Cerebellum (tissue), 4 donors: ENCODE measurements at places on chromosomes 4 and X.

DNA sequence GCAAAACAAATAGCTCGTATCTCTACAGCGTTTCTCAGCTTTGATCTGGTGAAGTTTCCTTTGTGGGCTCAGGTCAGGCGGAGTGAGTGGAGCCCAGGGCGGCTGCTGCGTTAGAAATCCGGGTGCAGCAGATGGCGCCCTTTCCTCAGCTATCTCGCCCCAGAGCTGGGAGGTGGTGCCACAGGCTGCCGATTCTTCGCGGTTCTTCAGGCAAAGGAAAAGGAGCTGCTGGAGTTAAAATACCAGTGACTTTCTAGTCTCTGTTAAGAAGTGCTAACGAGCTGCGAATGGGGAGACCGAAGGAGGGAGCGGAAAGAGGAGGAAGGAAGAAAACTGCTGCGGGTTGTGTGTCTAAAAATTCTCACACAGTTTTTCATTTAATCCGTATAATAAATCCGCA, 114.6 kb downstream of the CPE start:
- DNase-seq = peak; percentile 71

DNA sequence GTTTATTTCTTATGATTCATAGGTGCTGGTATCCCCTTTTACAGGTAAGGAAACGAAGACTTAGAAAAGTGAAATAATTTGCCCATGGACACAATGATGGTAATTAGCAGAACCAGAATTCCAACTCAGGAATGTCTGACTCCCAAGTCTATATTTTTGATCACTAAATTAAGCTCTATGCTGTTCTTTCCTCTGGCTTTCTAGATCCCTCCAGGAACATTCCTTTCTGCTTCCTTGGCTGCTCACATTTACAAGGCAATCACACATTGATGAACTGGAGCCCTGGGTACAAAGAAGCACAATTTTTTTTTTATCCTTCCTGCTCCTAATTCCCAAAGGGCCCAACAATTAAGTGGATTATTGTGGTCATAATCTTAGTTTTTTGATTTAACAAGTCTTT, 7.0 kb upstream of the CDKN2AIP start:
- no peak for DNase-seq

- DNase-seq = peak; percentile 2
Measured at GRCh38 chr4:69881173-69881773, 21.3 kb upstream of the SULT1E1 start.

DNA sequence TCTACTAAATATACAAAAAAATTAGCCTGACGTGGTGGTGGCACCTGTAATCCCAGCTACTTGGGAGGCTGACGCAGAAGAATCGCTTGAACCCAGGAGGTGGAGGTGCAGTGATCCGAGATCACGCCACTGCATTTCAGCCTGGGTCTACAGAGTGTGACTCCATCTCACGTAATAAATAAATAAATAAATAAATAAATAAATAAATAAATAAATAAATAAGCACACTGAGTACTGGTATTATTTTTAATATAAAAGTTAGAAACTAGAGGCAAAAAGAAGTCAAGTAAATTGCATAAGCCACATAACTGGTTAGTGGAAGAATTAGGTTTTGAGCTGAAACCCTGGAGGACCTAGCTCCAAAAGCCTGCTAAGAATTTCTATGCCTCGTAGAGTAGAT, 1262.7 kb upstream of the PABPC4L start:
- DNase-seq = no peak

DNA sequence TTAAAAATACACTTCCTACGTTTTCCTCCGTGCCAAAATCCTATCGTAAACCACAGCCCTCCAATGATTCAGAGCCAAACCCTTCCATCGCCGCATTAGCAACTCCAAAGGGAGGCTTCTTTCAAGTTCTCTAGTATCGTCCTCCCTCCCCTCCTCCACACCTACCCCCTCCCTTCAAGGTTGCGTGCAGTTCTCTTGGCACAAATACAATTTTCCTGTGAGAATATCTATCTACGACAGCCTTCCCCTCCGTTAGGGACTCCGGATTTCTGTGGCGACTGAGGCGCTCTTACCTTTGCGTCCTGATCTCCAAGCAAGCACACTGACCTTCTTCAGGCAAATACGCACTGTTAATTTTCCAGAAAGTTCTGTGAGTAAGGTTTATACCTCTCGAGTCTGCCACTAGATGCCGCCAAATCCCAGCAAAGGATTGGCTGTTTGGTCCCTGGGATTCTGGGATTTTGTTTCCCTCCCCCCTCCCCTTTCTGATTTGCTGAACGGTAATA, 1.2 kb upstream of the MORF4L2 start:
- DNase-seq = peak; percentile 45

- DNase-seq = no peak
Measured at GRCh38 chr4:139892973-139893736, 227.5 kb downstream of the MGST2 start.

DNA sequence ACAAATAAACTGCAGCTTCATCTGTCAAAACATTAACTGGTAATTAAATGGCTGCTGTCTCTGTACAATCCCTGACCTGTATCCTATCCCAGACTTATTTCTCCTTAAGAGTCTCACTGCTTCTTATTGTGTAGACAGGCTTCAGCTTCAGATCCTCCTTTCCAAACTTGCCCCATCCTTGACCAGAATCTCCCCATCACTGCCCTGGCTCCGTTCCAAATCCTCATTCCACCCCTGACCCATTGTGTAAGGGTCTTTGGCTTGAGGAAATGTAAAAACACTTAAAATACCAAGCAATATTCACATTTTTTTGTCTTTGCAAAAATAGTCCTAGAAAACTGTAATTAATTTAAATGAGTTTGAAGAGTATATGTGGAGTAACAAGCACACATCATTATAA, 152.6 kb upstream of the VEGFC start:
- no peak for DNase-seq

DNA sequence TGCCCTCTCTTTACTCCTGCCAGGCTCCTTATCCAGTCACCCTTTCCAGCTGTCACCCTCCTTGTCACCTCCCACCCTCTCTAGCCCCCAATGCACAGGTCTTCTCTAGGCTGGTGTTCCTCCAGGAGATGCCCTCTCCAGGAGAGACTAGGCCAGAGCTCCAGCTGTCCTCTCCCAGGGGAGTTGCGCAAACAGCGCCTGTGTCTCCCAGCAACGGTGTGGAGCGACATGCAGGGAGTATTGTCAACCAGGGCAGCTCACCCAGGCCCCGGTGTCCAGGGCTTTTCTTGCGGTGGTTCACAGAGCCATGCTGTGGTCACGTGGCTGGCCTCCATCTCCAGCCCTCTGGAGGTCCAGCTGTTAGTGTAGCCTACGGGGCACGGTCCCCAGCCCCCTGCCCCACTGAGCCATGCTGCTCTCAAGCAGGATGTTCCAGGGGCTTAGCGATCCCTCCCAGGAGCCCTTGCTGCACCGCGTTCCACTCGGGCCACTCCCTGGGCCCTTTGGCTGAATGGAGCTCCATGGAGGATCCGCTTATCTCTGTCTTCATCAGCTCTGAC, 34.8 kb downstream of the CCNQ start:
- DNase-seq = no peak

- no peak for DNase-seq
Measured at GRCh38 chr4:141789716-141790115, 153.3 kb downstream of the IL15 start.

- DNase-seq = no peak
Measured at GRCh38 chr4:40511036-40511614, 118.5 kb downstream of the RBM47 start.

DNA sequence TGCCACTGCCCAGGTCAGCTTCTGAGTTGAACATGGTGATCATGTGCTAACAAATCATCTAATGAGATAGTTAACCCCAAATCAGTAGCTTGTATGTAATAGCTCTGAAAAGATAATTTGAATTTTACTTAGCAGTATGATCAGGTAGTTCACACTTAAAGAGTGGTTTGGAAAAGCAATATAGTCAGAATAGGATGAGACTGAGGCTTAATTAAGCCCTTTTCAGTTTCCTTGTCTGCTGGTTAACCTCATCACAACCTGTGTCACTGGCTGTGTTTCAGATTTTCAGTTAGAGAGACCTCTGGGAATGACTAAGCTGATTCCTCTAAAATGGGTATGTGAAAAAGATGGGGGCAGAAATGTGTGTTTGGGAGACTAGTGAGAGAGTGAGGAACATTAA, 38.1 kb downstream of the GPR174 start:
- DNase-seq = no peak

GRCh38 chr4:53421791-53422190, 44.4 kb downstream of the FIP1L1 start:
- DNase-seq = no peak

GRCh38 chr4:65805936-65806335, 135.6 kb upstream of the EPHA5 start:
- DNase-seq = no peak

DNA sequence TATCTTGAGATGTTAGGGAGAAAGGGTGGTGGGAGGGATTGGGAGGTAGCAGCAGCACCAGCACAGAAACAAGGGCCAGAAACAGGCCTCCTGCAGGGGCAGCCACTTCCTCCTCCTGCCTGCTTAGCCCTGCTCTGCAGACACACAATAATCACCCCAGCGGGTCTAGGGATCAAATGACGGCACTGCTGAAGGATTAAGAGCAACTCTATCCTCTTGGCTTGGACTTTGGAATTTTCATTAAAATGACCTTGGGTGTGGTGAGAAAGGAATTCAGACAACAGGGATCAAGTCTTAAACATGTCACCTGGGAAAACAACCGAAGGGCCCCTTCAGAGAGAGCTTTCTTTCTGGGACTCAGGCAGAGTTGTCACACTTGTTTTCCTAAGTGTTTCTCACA, 353.4 kb downstream of the SPRY1 start:
- DNase-seq = no peak

GRCh38 chrX:155334486-155335336, at the start of gene CLIC2:
CLIC2 (minus strand) TSS chrX:155334614; CDS start chrX:155334427, 187 bp downstream.
- DNase-seq = no peak

GRCh38 chr4:8355306-8355705, 85.2 kb downstream of the ACOX3 start:
- no peak for DNase-seq

DNA sequence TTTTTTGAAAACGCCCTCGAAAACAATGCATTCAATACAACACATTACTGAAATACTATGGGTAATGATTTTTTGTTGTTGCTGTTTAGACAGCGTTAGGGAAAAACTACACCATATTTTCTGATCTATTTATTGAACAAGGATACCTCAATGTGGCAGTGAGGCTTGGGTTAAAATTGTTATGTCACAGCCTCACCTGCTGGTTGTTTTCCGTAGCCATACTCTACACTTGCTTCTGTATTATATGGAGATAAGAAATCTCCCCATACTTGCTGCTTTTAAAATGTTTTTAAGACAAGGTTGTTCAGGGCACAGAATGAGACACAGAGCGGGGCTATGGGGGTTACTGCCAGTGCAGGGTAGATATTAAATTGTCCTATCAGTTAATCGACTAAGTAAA, 221.6 kb upstream of the FTHL17 start:
- DNase-seq = no peak

GRCh38 chrX:118655561-118656246, 71.7 kb upstream of the IL13RA1 start:
- DNase-seq = no peak

DNA sequence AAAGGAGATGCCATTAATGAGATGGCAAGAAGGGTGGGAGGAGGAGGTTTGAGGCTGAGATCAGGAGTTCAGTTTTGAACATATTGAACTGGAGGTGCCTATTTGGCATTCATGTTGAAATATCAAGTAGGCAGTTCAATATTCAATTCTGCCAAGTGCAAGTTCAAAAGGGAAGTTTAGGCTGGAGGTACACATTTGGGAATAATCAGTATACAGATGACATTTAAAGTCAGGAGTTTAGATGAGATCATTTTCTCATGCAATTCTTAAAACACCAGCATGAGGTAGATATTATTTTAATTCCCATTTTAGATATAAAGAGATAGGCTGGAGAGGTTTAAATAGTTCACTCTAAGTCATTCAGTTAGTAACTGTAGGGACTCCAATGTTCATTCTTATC, 26.1 kb downstream of the COQ2 start:
- no peak for DNase-seq

DNA sequence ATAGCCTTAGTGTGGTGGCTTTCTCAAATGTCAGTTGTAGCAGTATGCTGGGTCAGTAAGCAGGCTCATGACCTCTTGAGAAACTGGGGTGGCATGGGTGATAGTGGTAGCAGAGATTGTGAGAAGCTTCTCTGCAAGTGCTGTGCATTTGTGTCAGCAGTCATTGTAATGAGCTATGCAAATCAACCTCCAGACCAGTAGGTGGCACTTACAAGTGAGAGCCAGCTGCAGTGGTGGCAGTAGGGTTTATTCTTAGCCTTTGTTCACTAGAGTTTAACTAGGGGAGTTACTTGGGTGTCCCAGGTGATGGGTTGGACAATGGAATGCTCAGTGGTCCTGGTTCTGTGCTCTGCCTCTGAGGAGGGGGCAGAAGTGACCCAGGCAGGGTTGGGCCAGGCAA, 818.7 kb downstream of the PCDH7 start:
- DNase-seq = no peak
